Central memory CD8-positive, alpha-beta T cell (primary cell): ENCODE measurements at places on chromosomes 12 and 14.

- peaks cover 1% of the 10 kb centered on the region for H3K36me3 ChIP-seq
- no peak overlapping the region for H3K4me3 ChIP-seq
- H3K4me1 ChIP-seq = peaks cover 5% of the 10 kb centered on the region
- H3K27me3 ChIP-seq = no peaks in the 10 kb centered on the region
- no peak overlapping the region for H3K27ac ChIP-seq
- DNase-seq = no peak
Measured at GRCh38 chr14:77301103-77301502, 19.6 kb downstream of the POMT2 start.

DNA sequence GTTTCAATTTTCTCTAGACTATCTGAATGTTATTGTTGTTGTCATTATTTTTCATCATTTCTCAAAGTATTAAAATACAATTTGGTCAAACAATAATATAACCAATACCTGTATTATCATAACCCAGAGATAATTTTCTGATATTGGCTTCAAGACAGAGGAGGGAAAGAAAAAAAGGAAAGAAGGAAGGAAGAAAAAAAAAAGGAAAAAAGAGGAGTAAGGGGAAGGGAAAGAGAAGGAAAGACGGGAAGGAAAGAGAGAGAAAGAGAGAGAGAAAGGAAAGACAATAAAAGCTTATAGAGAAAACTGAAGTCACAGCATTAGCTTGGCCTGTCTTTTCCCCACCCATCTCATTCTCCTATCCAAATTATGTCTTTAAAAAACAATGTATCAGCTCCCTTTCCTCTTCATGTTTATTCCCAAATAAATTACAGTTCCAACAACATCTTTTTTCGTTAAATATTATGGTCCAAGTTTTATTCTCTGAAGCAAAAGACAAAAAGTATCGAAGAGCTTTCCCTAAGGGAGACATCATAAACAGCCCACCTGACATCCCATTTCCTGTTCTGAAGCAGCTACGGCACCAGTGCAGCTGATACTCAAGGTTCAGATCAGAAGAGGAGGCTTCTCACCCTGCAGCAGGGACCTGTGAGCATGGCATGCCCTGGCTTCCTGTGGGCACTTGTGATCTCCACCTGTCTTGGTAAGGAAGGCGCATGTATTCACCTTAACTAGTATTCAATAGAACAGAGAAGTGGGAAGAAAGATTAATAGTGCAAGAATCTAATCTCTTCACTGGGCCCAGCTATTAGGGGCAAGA is 308.3 kb downstream of the DAD1 start:
- H3K27ac ChIP-seq = no peak overlapping the region
- H3K4me1 ChIP-seq = no peaks in the 10 kb centered on the region
- peak overlapping the region; percentile 81 for H3K4me3 ChIP-seq
- no peak for DNase-seq
- peaks cover 2% of the 10 kb centered on the region for H3K36me3 ChIP-seq

- peaks cover 75% of the 10 kb centered on the region for H3K4me1 ChIP-seq
- no peak overlapping the region for H3K4me3 ChIP-seq
Measured at GRCh38 chr12:128813883-128814282, 9.9 kb downstream of the SLC15A4 start.

DNA sequence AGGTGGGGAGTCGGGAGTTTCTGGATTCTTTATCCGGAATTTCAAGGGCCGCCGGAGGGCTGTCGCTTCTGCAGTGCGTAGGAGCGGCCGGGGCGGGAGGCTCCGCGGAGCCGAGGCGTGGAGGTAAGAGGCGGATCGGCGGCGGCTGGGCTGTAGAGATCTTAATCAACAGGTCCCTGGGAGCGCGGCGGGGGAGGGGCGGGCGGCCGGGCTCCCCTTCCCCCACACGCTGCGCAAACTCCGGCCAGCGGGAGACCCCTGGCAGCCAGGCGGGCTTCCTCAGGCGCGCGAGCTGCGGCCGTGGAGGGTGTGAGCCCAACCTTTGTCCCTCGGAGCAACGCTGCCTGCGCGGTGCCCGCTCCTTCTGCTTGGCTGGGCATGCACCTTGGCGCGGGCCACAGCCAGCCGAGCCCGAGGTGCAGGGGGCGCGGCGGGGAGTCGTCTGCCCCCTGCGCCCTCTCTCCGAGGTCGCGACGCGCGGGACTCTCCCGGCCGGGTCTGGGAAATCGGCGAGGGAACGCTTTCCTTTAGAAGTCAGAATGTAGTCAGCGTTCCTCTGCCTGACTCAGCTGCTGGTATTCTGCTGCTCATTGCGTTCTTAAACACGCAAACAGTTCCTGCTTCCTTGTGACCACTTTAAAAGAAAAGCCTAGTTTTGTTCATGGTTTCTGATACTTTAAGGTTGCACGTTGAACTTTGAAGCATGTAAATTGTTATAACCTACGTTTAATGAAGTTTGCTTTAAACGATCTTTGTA is at the start of gene PALS1:
PALS1 (plus strand) TSS at position 25 of the 757 bp plus-strand sequence. CDS start 37,736 bp downstream, outside the sequence.
- H3K27me3 ChIP-seq = no peaks in the 10 kb centered on the region
- H3K4me3 ChIP-seq = peak within 1 kb of the TSS; percentile 86
- DNase-seq = peak; percentile 27
- H3K36me3 ChIP-seq = peaks cover 5% of the 10 kb centered on the region

DNA sequence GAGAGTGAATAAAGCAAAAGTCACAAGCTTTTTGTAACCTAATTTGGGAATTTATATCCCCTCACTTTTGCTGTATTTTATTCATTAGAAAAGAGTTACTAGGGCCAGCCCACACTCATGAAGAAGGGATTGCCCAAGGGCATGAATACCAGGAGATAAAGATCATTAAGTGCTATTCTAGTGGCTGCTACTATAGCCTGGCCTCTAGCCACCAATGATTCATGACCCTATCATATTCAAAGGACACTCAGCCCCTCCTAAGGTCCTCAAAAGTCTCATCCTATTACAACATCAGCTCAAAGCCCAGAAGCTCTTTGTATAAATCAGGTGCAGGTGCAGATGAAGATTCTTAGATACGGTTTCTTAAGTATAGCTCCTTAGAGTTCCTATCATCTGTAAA is 518.1 kb downstream of the TRHDE start:
- DNase-seq = no peak
- H3K27ac ChIP-seq = no peak overlapping the region
- no peaks in the 10 kb centered on the region for H3K27me3 ChIP-seq

DNA sequence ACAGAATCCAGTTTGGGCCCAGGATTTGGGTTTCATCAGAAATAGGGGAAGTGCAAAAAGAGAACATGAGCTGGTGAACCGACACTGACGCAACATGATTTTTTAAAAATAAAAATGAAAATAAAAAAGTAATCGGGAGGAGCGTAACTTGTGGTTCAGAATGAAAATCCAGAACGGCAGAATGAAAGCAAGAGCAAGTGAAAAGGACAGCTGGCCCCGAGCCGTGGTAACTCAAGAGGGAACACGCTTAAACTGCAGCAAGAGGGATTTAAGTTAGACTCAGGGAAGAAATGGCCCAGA is 1.6 kb downstream of the SLC6A12 start:
- DNase-seq = no peak
- peaks cover 5% of the 10 kb centered on the region for H3K4me1 ChIP-seq
- peaks cover 71% of the 10 kb centered on the region for H3K27me3 ChIP-seq
- peaks cover 2% of the 10 kb centered on the region for H3K36me3 ChIP-seq
- H3K27ac ChIP-seq = peak overlapping the region; percentile 55
